ENCODE measurements at places on chromosomes 2 and 18.

DNA sequence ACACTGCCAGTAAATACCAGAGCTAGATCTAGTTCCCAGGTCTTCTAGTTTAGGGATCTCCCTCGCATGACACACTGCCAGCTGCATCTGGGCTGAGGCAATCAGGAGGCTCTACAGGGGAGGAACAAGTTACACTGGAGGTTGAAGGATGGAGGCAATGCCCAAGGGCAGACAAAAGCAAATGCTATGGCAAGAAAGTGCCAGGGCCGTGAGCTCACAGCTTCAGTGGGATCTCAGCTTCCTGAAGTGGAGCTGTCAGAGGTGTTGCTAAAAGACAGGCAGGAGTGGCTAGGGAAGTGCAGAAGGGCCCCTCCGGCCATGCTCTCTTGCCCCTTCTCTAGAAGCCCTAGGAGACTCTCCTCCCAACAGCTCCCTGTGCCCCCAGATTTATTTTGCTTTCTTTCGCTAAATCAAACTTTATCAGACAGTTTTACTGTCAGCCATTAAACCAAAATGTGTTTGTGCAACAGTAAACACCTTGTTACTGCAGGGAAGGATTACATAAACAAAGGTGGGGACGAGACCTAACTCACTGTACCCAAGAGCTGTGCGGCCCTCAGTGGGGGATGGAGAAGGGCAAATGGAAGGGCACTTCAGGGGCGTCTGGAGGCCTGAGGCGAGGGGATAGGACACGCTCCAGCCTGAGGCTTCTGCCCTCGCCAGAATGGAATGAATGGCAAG, 39.4 kb upstream of the PKDCC start:
- DNase-seq, result no peak

GRCh38 chr2:66582987-66583880, 148.3 kb downstream of the MEIS1 start:
- DNase-seq, result no peak

GRCh38 chr2:69641471-69641870, 2.1 kb downstream of the AAK1 start:
- no peak for DNase-seq

DNA sequence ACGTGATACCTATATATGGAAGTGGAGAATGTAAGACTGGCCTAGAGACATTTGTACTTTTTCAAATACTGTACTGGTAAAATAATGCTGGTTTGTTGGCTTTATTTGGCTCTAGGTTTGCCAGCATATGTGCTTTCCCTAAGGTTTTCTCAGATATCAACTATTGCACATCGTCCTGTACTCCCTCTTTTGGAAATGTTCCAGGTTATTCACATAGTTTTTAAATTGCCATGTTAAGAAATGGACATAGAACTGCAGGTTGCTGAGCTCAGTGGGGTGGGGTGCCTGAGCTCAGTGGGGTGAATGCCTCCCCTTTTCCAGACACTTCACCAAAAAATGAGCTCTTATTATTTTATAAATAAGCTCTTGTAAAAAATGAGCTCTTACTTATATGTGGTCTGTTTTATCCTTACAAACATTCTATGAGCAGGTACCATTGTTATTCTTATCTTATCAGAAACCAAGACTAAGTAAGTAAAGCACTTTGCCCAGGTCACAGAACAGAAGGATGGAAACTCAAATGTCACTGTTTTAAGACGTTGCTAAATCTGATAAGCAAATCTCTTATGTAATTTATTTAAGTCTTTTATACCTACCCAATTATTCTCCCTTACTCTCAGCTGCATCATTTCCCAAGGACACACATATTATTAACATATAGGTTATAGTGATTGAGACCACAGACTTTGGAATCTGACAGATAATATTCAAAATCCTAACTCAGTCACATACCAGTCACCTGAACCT, 99.0 kb downstream of the CPS1 start:
- DNase-seq, result no peak

- no peak for DNase-seq
Measured at GRCh38 chr2:38515155-38516074, 87.3 kb downstream of the HNRNPLL start.

DNA sequence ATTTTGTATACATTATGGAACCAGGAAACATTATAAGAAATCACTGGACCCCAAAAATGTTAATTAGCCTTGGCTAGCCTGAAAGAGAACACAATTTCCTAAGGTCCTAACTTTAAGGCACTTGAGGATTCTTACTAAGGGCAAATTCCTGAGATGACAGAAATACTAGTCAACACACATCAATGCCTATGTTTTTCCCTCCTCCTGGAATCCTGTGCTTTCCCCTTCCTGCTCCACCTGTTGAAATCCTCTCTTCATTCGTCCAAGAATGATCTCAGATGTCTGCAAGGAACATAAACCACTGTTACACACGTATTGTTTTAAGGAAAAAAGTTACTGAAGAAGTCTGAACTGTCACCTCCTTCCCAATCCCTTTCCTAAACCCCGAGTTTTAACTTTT, 21.2 kb upstream of the DARS1 start:
- DNase-seq, result no peak

DNA sequence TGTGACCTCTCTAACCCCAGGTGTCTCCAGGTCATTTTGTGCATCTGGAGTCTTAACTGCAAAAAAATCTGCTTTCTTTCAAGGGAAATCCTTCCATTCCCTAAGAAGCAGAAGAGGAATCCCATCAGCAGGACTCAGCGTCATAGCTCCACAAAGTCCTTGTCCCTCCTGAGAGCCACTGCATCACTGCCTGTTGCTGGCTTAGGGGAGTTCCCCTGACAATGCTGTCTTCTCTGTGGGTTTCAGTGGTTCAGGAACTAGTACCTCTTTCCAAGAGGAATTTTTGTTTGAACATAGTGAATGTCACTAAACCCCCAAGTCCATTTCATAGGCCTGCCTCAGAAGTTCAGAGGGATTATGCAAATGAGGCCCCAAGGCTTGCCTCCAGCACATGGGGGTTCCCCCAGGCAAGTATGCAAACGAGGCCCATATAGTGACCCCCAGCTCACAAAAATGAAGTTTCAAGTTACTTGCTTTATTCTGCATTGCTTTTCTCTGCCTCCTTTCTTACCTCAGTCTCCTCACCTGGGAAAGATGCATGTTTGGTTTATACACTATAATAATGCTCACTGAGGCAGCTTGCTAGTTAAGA, 513.9 kb upstream of the MEX3C start:
- DNase-seq, result no peak

- DNase-seq, result no peak
Measured at GRCh38 chr2:67448648-67449047, 51.5 kb downstream of the ETAA1 start.

DNA sequence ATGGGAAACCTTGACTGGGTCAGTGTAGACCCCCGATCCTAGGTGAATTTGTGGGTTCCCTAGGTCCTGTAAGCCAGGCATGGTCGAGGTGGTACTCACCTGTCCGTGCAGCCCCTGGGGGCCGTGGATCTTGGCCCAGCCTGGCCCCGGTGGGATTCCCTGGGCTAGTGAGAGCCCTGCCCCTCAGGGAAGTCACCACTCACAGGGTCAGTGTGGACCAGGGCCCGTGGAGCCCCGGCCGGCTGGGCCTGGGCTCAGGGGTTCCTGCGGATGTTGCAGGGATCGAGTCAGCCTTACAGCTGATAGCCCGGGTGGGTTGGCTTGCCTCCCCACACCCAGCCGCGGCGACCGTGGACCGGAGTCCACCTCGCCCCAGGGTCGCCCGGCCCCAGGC, 528 bp downstream of the ATG9A start:
- no peak for DNase-seq

- no peak for DNase-seq
Measured at GRCh38 chr2:217338306-217338916, 478.5 kb upstream of the TNP1 start.

GRCh38 chr18:48735080-48735676, 196.3 kb downstream of the CTIF start:
- no peak for DNase-seq

DNA sequence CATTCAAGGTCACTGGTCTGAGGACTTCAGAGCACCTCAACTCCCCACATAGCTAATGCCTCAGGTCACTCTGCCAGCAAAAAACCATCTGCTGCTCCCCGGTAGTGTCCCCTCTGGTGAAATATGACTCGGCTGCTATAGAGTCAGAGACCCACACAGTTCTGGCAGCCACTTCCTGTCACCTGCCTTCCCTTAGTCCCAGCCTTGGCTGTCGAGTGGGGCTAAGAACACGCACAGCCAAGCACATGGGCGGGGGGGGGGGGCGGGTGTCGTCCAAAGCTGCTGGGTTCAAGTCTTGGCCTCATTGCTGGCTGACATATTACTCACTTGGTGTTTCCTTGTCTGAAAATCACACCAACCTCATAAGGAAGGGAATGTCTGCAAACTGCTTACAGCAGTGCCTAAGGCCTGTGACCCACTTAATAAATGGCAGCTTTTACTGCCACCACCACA, 37.5 kb downstream of the POLR1A start:
- peak; percentile 17 for DNase-seq

GRCh38 chr18:26702086-26702485, 153.7 kb upstream of the KCTD1 start:
- no peak for DNase-seq

DNA sequence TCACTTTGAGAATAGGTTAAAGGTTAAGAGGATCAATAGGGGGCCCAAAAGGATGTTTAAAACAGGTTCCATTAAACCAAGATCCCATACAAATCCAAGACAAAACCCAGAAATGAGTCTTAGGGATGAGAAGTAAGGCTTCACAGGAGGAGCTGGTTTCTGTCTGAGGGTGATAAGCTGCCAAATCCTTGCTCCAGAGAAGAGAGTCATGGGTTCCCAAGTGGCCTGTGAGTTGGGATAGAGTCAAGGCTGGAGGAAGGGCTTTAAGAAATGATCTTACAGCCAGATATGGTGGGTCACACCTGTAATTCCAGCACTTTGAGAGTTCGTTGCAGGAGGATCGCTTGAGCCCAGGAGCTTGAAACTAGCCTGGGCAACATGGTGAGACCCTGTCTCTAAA, 40.2 kb upstream of the LCLAT1 start:
- no peak for DNase-seq

GRCh38 chr18:62771494-62772270, 56.3 kb downstream of the PHLPP1 start:
- DNase-seq, result no peak

DNA sequence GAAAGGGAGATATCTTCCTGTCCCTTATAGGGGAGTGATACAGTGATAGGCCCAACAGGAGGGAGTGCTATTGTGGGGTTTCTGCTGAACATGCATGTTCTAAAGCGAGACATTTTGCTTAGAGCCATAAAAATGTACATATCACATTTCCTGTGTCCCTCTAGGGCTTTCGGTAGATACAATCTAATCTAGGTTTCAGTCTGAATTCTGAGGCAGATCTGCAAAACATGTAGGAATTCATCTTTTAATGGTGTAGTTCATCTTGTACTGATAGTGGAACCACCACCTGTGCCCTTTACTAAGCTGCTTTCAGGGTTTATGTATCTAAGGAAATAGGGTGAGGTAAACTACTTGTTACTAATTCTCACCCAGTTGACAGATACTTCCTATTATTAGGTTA, 73.8 kb downstream of the SPTBN1 start:
- no peak for DNase-seq

GRCh38 chr2:164146441-164146840, 410.6 kb upstream of the FIGN start:
- DNase-seq, result no peak

- no peak for DNase-seq
Measured at GRCh38 chr2:137096693-137097092, 331.3 kb downstream of the THSD7B start.

DNA sequence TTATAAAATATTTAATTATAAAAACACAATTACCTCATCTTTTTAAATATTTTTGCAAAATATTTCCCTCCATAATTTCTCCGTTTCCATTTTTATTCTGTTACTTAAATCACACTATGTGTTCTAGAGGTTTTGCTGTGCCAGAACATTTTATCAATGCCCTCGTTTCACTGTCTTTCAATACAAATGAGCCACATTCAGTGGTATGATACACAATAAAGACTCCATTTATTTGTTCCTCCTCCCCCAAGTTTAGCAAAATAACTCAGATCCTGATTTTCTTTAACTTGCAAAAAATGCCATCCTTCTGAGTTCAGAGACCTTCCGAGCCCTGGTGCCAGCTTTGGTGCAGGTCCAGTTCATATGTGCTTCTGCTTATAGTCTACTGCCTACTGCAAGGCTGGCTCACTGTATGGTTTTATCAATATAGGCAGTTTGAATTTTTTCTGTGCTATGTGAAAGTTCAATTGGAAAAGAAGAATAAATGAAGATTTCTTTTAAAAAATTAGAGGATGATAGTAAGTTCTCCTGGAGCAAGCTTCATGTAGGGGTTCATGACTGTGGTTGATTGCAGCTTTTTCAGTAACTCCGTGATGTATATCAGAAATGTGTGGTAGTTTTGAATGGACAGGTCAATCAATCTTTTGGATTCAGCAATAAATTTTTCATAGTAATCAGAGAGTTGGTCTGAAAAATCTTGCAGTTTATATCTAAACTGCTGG, 42.5 kb downstream of the APOB start:
- DNase-seq, result no peak

GRCh38 chr2:214215107-214215506, 195.7 kb upstream of the VWC2L start:
- DNase-seq, result no peak

- no peak for DNase-seq
Measured at GRCh38 chr2:107072150-107072940, 186.4 kb upstream of the ST6GAL2 start.

- no peak for DNase-seq
Measured at GRCh38 chr2:203732092-203732952, 25.9 kb downstream of the CD28 start.

DNA sequence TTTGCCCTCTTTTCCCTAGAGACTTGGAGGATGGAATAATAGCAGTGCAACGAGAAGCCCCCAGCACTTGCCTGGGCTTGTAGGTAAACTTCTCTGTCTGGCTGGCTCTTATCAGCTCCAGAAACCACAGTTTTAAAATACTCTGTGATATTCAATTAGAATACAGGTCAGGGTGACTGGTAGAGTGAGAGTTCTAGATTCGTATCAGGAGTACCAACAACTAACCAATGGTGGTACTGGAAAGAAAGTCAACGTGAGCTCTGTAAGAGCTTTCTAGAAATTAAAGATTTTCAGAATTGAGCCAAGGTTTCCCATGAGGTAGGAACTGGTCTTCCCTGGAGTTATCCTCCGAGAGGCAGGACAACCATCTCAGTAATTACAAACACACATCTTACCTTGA, 216.9 kb downstream of the NYAP2 start:
- DNase-seq, result no peak

DNA sequence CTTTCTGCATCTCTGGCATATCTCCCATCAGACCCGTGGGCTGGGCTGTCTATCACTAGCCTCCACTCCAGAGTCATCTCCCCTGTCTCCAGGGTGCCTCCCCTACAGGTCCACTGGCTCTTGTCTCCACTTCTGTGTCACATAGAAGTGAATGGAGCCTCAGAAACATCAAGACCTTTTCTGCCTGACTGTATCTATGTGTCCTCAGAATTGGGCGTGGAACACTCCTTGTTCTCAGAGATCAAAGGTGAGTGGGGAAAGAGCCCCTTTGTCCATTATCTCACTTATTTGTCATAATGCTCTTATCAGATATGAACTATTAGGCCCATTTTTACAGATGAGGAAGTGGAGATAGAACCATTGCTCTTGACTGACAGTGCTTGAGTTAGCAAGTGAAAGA, 211.0 kb downstream of the CYRIA start:
- no peak for DNase-seq

GRCh38 chr18:23825978-23826405, 136.7 kb downstream of the LAMA3 start:
- DNase-seq, result no peak

- DNase-seq, result no peak
Measured at GRCh38 chr2:72149556-72150156, 2.0 kb upstream of the CYP26B1 start.
